Progenitor cell of endocrine pancreas (in vitro differentiated cells): ENCODE measurements at places on chromosomes 7 and 10. TPM values are rescaled to one million over a fixed set of nuclear protein-coding genes. Genes with fewer than 3 reads are reported as not detected.
A peak's percentile ranks its signal among the peaks of the same experiment; 100 is the strongest.

- peaks cover 6% of the 10 kb centered on the region for H3K4me1 ChIP-seq
- no peak overlapping the region for H3K27ac ChIP-seq
- no peaks in the 10 kb centered on the region for H3K27me3 ChIP-seq
- no peaks in the 10 kb centered on the region for H3K36me3 ChIP-seq
- no peak overlapping the region for H3K4me3 ChIP-seq
Observed at GRCh38 chr7:51335057-51335456, 18.4 kb upstream of the COBL start.

DNA sequence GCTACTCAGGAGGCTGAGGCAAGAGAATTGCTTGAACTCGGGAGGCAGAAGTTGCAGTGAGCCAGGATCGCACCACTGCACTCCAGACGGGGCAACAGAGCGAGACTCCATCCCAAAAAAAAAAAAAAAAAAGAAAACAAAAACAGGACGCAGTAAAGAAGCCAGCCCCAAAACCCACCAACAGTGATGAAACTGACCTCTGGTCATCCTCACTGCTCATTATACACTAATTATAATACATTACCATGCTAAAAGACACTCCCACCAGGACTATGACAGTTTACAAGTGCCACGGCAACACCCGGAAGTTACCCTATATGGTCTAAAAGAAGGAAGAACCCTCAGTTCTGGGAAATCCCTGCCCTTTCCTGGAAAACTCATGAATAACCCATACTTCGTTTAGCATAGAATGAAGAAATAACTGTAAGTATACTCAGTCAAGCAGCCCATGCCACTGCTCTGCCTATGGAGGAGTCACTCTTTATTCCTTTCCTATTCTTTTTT lies 40.0 kb upstream of the EIF4H start:
- H3K27me3 ChIP-seq, result peaks cover 9% of the 10 kb centered on the region
- peaks cover 3% of the 10 kb centered on the region for H3K4me1 ChIP-seq
- H3K27ac ChIP-seq, result no peak overlapping the region
- no peak overlapping the region for H3K4me3 ChIP-seq

Gene MET
- total RNA-seq, result 44.4 and 46.0 TPM in 2 replicates

DNA sequence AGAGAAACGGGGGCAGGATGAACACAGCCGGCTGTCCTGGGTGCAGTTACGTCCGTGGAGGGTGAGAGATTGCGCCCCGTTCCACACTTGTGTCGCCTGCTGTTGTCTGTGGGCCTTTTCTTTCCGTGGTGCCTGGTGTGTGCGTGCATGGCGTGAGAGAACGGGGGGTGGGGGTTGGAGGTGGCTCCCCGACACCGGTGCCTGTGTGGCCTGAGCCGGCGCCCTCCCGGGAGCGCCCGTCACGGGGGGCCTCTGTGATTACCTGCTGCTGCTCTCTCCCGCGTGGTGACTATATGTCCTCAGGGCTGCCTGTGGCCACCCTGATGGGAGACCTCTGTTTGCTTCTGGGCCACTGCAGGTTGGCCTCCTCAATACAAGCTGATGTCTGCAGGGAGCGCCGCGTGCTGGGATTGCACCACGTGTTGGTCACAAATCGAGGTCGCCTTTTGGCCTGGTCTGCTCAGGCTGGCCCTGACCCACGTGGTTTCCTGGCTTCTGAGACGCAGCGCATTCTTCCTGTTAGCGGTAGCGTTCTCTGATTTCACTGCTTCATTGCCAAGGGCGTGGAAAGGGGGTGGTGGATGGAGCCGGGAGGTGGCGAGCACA lies 10.9 kb upstream of the AP5Z1 start:
- no peak for DNase-seq
- H3K4me1 ChIP-seq, result no peaks in the 10 kb centered on the region
- H3K27me3 ChIP-seq, result no peaks in the 10 kb centered on the region
- H3K4me3 ChIP-seq, result no peak overlapping the region
- peaks cover 17% of the 10 kb centered on the region for H3K36me3 ChIP-seq

Gene ZNF138
- 21.3 and 21.7 TPM in 2 replicates for total RNA-seq

DNA sequence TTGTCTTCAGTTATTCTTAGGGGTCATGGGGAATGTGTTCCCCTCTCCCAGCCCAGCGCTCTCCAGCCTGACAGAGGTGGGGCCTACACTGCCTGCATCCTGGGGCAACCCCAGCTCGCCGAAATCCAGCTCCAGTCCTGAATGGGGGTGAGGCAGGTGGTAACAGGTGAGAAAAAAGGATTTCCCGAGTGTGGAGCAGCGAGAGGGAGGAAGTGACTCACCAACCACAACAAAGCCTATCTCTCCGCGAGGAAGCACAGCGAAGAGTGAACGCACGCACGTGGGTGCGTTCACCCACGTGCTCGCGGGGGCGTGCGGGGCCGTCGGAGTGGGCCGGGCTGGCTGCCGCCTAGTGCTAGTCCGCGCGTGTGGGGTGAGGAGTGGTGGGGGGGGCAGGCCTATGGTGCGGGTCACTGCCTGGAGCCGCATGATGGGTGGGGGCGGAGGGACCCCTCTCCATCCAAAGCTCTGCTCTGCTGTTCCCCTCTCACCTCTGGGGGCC lies 855 bp upstream of the PALD1 start:
- peak overlapping the region; percentile 73 for H3K4me3 ChIP-seq
- no peak for DNase-seq
- H3K27ac ChIP-seq, result peak overlapping the region; percentile 62

DNA sequence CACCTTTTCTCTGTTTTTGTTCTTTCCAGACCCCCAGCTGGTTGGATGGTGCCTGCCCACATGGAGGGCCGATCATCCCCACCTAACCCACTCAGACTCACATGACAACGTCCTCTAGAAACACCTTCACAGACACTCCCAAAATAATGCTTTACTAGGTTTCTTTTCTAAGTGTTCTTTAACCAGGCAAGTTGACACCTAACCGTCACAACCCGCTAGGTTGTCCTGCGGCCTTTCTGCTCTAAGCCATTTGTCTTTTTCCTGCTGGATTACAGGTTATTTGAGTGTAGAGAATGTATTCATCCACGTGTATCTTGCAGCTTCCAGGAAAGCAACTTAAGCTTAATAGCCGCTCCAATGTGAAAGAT lies 54.8 kb downstream of the CHN2 start:
- no peak for DNase-seq
- H3K4me3 ChIP-seq, result no peak overlapping the region
- H3K36me3 ChIP-seq, result peaks cover 2% of the 10 kb centered on the region
- H3K27ac ChIP-seq, result no peak overlapping the region
- peaks cover 22% of the 10 kb centered on the region for H3K4me1 ChIP-seq

Gene HOXA1
- 27.4 and 31.2 TPM in 2 replicates for total RNA-seq

Gene CTAGE15
- total RNA-seq, result 1.9 and 2.4 TPM in 2 replicates

GRCh38 chr10:77531441-77532001 lies 106.1 kb downstream of the KCNMA1 start:
- H3K27ac ChIP-seq, result no peak overlapping the region
- peaks cover 16% of the 10 kb centered on the region for H3K27me3 ChIP-seq
- no peak for DNase-seq

DNA sequence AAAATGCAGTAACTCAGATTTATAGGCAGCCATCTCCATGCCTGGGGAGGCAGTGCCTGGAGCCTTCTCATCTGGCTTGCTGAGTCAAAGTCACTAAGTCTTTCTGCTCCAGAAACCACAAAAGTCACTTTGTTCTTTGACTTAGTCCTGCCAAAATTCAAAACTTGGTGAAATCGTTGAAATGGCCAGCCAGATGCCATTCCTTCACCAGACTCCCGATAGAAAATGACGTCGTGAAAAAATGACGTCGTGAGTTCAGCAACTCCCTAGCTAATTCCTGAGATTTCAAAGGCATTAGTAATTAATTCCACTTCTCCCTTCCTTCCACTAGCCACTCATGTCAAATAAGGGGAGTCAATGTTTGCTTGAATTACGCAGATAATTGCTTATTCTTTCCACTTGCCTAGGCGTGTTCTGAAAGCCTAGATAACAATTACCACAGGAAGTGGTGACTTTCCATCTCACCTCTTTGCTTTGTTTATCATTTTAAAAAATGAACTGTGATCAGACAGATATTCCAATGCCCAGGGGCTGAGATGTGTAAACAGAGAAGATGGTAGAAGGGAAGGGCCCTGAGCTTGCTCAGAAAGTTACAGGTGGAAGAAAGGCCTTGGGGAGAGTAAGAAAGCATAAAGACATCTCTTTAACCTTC lies 48.5 kb upstream of the OSBPL3 start:
- peaks cover 18% of the 10 kb centered on the region for H3K4me1 ChIP-seq
- no peak overlapping the region for H3K4me3 ChIP-seq
- peaks cover 1% of the 10 kb centered on the region for H3K36me3 ChIP-seq
- H3K27me3 ChIP-seq, result no peaks in the 10 kb centered on the region

DNA sequence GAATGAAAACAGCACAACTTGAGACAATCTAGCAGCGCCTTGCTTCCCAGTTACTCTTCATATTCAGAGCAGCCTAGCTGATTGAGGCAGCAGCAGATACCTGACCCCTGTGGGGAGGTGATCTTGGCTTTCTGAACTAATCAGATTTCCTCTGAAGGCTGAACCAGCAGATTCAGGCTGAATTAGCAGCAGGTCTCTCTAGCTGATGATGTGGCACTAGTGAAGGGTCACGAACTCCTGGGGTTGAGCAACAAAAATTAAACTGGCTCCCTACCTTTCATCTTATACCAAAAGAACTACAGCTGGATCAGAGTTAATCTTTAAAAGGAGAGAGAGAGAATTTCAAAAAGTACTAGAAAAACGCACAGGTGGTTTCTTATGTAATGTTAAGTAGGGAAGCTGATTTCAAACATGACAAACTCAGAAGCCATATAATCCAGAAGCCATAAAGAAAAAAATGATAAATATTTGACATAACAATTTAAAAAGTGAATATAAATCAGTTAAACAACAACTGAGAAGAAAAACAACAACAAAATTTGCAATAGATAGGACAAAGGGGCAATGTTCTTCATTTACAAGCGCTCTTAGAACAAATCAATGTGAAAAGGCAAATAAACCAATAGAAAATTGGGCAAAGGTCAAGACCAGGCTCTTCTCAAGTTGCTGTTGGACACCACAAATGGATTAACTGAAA lies 13.5 kb downstream of the SLC25A13 start:
- no peak for DNase-seq
- H3K4me3 ChIP-seq, result no peak overlapping the region
- peaks cover 34% of the 10 kb centered on the region for H3K27me3 ChIP-seq
- H3K4me1 ChIP-seq, result peaks cover 19% of the 10 kb centered on the region

- no peak for DNase-seq
- H3K4me1 ChIP-seq, result no peaks in the 10 kb centered on the region
- H3K27ac ChIP-seq, result no peak overlapping the region
- H3K36me3 ChIP-seq, result peaks cover 3% of the 10 kb centered on the region
Observed at GRCh38 chr10:56349611-56350010, 11.4 kb downstream of the ZWINT start.

- peaks cover 46% of the 10 kb centered on the region for H3K4me1 ChIP-seq
- H3K27ac ChIP-seq, result peak overlapping the region; percentile 91
- peak overlapping the region; percentile 52 for H3K4me3 ChIP-seq
- DNase-seq, result no peak
Observed at GRCh38 chr10:72097448-72098300, 9.3 kb upstream of the SPOCK2 start.

Gene SMO
- 103 and 104 TPM in 2 replicates for total RNA-seq

GRCh38 chr10:75106242-75106641 lies 5.2 kb upstream of the SAMD8 start:
- no peak for DNase-seq
- H3K27ac ChIP-seq, result peak overlapping the region; percentile 69
- no peaks in the 10 kb centered on the region for H3K36me3 ChIP-seq
- H3K4me1 ChIP-seq, result peaks cover 2% of the 10 kb centered on the region

- H3K36me3 ChIP-seq, result no peaks in the 10 kb centered on the region
- H3K4me1 ChIP-seq, result peaks cover 22% of the 10 kb centered on the region
- H3K27ac ChIP-seq, result no peak overlapping the region
Observed at GRCh38 chr7:157465891-157466866, 129.4 kb downstream of the DNAJB6 start.

DNA sequence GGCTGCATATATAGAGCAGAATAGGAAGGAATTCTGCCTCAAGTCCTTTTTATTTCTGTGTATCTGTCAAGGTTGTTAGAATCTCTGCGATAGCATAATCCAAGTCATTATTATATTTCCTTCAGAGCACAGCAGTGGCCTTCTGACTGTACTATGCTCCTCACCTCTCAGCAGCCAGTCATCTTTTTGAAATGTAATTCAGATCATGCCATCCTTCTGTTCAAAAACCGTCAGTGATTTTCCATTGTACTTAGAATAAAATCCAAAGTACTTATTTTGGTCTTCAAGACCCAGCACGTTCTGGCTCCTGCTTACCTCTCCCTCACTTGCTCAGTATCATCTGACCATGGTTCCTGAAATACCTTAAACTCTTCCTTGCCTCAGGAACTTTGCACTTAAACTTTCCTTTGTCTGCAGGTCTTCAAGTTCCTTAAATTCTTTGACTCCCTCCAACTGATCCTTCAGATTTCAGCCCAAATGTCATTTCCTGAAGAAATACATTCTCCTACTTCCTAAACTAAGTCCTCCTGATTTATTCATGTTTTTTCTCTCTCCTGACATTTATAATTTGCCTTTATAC lies 112.4 kb downstream of the ST7 start:
- no peak overlapping the region for H3K4me3 ChIP-seq
- no peak overlapping the region for H3K27ac ChIP-seq
- no peak for DNase-seq
- H3K4me1 ChIP-seq, result peaks cover 20% of the 10 kb centered on the region
- peaks cover 5% of the 10 kb centered on the region for H3K27me3 ChIP-seq

GRCh38 chr10:70952921-70953320 lies 64.6 kb upstream of the PCBD1 start:
- no peak for DNase-seq
- H3K36me3 ChIP-seq, result no peaks in the 10 kb centered on the region
- peaks cover 29% of the 10 kb centered on the region for H3K27me3 ChIP-seq
- no peaks in the 10 kb centered on the region for H3K4me1 ChIP-seq
- H3K27ac ChIP-seq, result peak overlapping the region; percentile 34

DNA sequence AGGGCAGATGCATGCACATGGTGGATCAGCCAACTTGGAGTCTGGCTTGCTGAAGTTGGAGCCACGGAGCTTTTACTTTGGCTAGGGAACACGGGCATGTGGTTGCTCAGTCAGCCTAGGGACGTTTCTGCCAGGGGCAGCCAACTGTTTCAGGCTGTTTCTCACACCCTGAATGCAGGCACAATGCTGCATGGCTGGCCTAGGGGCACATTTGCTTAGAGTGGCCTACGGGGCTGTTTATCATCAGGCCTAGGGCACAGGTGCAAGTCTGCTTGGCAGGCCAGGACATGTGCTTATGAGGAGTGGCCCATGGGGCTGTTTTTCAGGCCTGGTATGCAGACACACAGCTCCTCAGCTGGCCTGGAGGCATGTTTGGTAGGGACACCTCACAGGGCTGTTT lies 107.4 kb downstream of the GSAP start:
- H3K36me3 ChIP-seq, result peaks cover 18% of the 10 kb centered on the region
- no peak overlapping the region for H3K4me3 ChIP-seq
- no peaks in the 10 kb centered on the region for H3K27me3 ChIP-seq
- no peak overlapping the region for H3K27ac ChIP-seq
- DNase-seq, result no peak
- peaks cover 3% of the 10 kb centered on the region for H3K4me1 ChIP-seq

Gene AMZ1
- 0.07 and 0.19 TPM in 2 replicates for total RNA-seq

Gene RELN
- 5.4 and 6.9 TPM in 2 replicates for total RNA-seq
